Left kidney (tissue), 8 donors: ENCODE measurements at places on chromosomes 5 and 9.

DNA sequence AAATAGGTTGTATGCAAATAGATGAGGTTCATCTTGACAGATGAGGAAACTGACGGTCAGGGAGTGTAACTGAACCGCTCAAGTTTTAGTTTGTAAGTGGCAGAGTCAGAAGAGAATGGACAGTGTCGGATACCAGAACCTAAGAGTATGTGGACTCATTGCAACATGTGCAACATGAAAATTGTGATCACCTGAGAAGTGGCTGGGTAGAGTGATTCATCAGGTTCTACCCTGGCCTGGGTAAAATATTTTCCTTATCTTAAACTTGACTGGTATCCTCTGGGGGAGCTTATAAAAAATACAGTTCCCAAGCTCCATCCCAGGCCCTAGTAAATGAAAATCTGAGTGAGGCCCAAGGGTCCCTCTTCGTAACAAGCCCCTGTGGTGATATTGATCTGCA is 35.2 kb upstream of the MIER3 start:
- DNase-seq = no peak

- DNase-seq = no peak
These were observed 13.4 kb downstream of the ZBED3 start for GRCh38 chr5:77073667-77074066.

- DNase-seq = no peak
These were observed 72.9 kb downstream of the RCL1 start for GRCh38 chr9:4865681-4866080.

GRCh38 chr5:115179030-115179393 is 9.3 kb upstream of the TRIM36 start:
- DNase-seq = no peak

GRCh38 chr5:80752427-80752826 is 97.6 kb upstream of the DHFR start:
- no peak for DNase-seq
